ENCODE measurements at places on chromosomes 1 and 21.

- DNase-seq = no peak
These were observed 66.5 kb downstream of the SH3BGR start for GRCh38 chr21:39518055-39518846.

- no peak for DNase-seq
These were observed 139.4 kb downstream of the EDEM3 start for GRCh38 chr1:184615301-184615700.

DNA sequence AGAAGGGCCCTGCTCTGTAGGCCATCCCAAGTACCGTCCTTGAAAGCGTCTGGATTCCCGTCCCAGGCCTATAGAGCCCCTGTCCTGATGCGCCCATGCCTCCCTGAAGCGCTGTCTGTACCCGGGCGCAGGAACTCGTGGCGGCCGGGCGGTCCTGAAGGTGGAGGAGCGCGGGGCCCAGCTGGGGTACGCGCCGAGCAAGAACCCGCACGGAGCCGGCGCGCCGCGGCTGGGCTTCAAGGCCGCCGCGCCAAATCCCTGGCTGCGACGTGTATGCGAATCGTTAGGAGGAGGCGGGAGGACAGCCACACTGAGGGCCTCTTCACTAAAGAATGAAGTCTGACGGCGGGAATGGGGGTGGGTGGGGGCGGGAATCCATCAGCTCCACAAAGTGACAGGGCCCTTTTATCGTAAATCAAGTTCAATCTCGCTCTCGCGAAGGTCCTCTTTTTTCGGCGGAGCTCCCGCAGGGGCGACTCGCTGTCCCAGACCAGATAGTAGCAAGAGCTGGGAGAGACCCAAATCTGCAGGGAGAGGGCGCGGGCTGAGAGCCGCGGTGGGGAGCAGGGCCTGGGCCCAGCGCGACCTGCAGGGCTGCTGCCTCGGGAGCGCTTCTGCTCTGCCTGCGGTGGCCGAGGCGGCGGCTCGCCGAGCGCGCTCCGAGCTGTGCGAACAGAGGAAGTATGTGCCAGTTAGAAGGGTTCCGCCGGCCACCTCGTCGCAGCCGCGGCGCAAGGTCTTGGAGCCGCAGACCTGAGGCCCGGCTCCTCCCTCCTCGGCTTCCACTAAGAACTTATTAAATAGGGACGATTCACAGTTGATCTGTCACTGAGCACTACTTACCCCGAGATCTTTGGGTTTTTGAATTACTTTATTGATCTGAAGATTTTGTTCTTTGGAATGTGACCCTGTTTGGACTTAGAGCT lies 10.4 kb downstream of the BARHL2 start:
- no peak for DNase-seq

DNA sequence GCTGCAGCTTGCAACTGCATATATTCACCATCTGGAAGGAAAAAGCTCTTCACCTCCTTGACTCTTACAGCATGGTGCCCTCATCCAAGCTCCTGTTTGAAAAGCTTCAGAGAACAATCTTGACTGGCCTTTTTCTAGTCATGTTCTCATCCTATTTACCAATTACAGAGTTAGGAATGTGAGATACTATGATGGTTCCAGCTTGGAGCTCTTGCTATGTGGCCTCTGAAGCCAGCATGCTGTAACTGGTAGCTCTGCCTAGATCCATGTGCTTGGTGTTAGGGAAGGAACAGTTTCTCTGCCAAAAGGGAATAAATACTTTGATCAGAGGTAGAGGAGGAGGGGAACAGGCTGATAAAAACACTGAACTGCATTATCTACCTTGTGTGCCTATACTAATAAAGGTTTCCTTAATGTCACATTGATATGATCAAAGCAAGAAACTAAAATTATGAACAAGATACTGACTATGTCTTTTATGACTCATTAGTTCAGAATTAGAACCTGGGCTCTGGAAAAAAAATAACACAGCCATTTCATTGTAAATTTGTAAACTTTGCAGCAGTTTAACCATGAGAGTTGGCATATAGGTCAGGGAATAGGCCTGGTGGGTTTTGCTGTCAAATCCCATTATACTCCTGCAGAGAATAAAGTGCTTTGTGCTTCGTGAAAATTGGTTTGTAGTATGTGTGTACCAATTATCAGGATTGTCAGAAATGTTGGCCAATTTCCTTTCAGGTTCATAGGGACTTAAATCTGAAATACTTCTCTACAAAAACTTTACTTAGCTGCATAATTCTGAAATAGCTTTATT lies 92.7 kb downstream of the LEPR start:
- DNase-seq = no peak

GRCh38 chr1:211932231-211932932 lies 101.8 kb upstream of the LPGAT1 start:
- DNase-seq = no peak

- no peak for DNase-seq
These were observed 56.2 kb upstream of the ENAH start for GRCh38 chr1:225709101-225709500.

DNA sequence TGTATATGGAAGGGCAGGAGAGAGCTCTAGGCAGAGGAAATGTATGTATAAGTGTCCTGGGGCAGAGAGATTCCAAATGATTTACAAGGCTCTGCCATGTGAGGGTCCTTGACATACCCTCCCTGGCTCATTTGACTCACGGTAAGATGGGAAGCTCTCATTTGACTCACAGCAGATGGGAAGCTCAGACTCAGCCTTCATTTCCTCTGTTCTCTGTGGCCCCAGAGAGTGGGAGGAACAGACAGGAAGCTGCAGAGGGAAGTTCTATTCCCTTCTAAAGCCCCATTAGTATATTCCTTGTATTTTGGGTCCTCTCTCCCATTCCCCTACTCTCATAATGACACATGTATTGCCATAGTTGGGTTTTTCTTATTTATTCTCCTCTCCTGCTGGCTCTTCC lies 44.9 kb downstream of the FOXD2 start:
- no peak for DNase-seq

DNA sequence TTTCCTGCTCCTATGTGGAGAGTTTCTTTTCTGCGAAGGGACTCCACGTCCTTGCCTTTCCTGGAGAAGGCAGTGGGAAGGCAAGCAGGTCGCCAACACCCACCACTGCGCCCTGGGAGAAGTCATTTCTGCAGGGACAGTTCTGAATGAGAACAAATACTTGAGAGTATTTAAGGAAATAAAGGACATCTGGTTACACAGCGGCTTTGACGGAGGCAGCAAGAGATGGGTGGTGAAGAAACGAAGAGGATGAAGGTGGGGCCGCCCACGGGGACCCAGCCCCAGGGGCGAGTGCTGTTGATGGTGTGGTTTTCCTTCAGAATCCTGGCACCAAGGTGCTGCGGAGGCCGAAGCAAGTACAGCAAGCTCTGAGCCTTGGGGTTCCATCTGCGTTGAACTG lies 75.5 kb downstream of the PSMG1 start:
- no peak for DNase-seq

DNA sequence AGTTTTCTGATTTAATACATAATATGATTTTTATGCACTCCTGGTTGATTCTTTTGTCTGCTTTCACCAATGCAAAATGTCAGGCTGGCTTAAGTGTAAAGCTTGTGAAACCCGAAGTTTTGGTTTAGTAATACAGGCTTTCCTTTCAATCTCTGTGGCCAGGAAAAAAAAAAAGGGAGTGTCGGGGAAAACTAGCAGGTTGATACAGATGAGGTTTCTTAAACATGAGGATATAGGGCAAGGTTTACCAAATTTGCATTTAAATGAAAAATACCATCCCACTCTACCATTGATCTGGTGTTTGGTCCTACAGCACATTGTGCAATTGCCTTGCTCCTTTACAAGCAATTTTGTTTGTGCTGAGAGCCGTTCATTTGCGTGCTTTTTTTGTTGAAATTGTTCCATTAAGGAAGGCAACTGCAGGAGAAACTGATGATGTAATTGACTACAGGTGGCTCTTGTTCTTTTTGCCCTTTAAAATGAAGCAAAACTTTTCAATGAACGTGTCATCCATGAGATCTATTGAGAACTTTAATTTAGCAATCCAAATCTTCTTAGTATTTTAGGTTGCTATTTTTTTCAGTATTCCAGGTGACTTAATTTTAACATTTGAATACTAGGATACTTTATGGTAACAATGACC lies 22.7 kb downstream of the CLIC6 start:
- no peak for DNase-seq

- DNase-seq = no peak
These were observed 654.5 kb downstream of the MATN1 start for GRCh38 chr1:30068787-30069472.

DNA sequence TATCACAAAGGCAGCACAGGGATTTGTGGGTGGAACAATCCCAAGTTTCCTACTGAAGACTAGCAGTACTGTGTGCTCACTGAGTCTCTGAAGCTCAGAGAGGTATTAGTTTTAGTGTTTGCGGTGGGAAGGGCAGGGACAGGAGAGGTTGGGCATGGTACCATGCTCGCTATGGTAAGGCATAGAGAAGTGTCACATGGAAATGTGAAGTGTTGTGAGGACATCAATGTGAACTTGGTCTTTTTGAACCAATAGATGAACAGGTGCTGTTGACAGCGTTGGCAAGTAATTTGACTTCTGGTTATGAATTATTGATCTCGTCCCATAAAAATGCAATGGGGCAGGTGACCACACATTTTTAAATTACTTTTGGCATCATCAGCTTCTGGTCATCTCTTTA lies 55.8 kb upstream of the ADAMTS1 start:
- no peak for DNase-seq

GRCh38 chr1:154476791-154477190 lies 25.2 kb upstream of the TDRD10 start:
- DNase-seq = no peak

DNA sequence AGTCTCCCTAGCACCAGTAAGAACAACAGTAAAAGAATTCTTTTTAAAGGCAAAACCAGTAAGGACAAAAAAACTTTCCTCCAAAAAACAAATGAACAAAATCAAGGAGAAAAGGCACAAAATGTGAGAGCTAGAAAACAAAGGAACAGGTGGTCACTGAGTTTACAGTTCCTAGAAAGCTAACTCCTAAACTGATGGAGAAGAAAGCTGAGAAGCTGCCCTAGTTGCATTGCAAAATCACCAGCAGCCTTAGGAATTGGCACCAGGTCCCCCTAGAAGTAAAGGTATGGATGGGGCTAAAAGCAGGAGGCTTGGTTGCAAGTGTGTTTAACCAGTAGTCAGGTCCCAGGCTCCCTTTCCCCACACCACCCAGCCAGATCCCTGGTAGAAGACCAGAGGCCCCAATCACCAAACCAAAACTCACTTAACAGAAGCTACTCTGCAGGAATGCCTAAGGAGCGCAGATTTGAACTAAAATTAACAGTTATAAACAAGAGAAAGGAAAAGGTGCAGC lies 47.6 kb downstream of the RAB3GAP2 start:
- DNase-seq = no peak

DNA sequence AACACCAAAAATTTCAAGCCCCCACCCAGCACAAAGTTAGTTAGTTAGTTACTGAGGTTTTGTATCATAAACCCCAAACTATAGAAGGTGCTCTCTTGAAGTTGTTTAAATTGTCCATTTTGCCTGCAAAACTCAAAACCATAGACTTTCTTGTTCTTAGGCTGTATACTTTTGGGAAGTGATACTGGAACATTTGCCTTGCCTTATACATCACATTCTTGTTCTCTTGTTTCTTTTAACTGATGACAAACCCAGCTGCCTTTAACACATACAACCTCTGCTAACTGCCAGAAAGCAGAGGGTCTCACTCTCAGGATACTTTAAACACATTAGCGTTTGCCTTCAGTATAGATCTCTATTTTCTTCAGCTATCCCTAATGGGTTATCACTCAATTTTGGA lies 570.5 kb downstream of the MRPL39 start:
- no peak for DNase-seq

GRCh38 chr1:26391450-26391849 lies 18.9 kb upstream of the ZNF683 start:
- DNase-seq = no peak

DNA sequence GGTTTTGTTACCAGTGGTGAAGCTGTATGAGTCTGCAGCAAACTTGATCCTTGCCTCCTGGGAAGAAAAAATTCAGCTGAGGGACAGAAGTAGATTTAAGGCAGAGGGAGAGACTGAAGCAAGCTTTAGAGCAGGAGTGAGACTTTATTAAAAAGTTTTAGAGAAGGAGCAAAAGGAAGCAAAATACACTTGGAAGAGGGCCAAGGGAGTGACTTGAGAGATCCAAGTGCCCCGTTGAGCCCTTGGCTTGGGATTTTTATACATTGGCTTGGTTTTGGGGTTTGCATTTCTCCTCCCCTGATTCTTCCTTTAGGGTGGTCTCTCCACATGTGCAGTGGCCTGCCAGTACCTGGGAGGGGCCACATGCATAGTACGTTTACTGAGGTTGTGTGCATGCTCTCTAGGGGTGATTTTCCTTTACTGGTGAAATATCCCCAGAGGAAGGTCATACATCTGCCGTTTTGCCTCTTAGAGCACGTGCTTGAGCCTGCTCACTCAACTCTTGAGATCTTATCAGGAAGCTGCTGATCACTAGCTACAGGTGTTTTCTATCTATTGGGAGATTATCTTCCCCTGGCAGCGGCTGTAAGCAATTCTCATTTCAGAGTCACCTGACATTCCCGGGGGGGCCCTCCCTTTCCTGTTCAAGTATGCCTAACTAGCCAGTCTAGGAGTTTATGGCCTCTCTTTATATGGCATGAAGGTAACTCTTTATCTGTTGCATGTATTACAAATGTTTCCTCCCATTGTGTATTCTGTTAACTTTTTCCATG lies 20.3 kb downstream of the FASLG start:
- no peak for DNase-seq

DNA sequence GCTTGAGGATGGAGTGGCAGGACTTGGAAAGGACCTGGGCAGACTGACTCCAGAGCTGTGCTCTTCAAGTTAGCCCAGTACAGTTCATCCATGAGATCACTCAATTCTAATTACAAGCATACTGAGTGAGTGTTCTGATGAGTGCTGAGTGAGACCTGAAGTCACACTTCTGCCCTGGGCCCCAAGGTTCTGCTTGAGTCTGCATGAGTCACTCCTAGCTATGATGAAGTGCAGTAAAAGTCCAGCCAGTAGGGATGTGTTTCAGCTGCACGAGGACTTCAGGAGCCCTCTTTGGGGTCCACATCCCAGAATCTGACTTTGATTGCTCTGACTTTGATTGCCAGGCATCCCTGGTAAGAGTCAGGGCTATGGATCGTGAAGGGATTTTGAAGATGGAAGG lies 35.8 kb downstream of the PLEKHA6 start:
- no peak for DNase-seq

GRCh38 chr1:223700388-223700918 lies 11.9 kb upstream of the CAPN2 start:
- DNase-seq = no peak

DNA sequence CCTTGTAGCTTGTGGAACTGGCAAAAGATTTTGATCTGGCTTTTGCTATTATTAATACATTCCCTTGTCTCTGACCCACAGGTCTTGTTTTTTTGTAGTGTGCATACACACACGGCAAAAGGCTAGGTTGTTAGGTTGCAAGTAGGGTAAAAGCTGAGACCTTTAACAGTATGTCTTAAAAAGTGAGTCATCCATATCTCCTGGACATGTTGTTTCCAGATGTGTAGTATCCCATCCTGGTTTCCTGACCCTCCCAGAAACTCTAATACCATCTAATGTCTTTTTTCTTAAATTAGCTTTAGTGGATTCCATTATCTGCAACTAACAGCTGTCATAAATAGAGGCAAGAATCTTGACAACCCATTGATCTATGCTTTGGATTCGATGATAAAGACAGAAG lies 14.7 kb downstream of the OVGP1 start:
- no peak for DNase-seq
